ENCODE measurements at places on chromosomes 11 and 22. TPM values are rescaled to one million over a fixed set of nuclear protein-coding genes. Genes with fewer than 3 reads are reported as not detected.

The ISX gene
- total RNA-seq = not detected

The NXPE2 gene
- total RNA-seq = not detected

The SCGB1A1 gene
- total RNA-seq = not detected

The SH3BP1 gene
- 46.9 TPM for total RNA-seq

- H3K4me1 ChIP-seq = no peaks in the 10 kb centered on the region
- DNase-seq = no peak
- H3K27ac ChIP-seq = no peak overlapping the region
- H3K4me3 ChIP-seq = no peak overlapping the region
- no peaks in the 10 kb centered on the region for H3K27me3 ChIP-seq
- H3K36me3 ChIP-seq = peaks cover 75% of the 10 kb centered on the region
Observed at GRCh38 chr22:20808844-20809243, 34.9 kb downstream of the SERPIND1 start.

DNA sequence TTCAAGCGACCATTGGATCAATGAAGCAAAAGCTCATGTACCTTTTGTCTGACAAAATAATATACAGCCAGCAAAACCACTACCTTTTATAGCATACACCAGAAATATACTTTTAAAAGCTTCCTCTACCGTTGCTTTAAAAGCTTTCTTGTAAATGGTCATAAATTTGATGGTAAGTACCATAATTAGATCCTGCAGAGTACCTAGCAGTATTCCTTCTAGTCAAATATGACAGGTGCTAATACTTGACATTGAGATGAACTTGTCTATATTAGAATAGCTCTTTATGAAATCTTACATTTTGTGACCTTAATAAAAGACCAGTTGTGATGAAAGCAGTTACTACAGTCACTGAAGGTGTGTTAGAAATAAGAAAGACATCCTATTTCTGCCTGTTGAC lies 340.5 kb upstream of the ANO3 start:
- H3K27ac ChIP-seq = no peak overlapping the region
- no peaks in the 10 kb centered on the region for H3K36me3 ChIP-seq
- no peak overlapping the region for H3K4me3 ChIP-seq
- H3K27me3 ChIP-seq = no peaks in the 10 kb centered on the region

DNA sequence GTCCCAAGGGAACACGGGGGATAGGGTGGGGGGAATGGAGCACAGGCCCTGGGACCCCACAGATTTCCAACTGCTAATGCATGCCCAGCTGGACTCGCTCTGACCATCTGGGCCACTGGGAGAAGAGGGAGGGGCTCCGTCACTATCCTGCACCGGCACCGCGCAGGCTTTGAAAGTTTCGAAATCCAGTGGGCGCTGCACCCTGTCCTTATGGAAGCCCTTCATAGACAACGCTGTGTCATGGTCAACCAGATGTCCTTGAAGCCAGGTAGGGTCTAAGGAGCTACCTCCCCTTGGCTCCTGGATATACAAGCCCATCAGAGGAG lies 30.1 kb downstream of the LRRC10B start:
- DNase-seq = no peak
- H3K4me3 ChIP-seq = no peak overlapping the region
- peaks cover 4% of the 10 kb centered on the region for H3K27me3 ChIP-seq
- no peaks in the 10 kb centered on the region for H3K36me3 ChIP-seq
- H3K4me1 ChIP-seq = no peaks in the 10 kb centered on the region
- no peak overlapping the region for H3K27ac ChIP-seq

Data from CD4-positive, alpha-beta T cell (primary cell).